ENCODE measurements at places on chromosomes 2 and 18.

DNA sequence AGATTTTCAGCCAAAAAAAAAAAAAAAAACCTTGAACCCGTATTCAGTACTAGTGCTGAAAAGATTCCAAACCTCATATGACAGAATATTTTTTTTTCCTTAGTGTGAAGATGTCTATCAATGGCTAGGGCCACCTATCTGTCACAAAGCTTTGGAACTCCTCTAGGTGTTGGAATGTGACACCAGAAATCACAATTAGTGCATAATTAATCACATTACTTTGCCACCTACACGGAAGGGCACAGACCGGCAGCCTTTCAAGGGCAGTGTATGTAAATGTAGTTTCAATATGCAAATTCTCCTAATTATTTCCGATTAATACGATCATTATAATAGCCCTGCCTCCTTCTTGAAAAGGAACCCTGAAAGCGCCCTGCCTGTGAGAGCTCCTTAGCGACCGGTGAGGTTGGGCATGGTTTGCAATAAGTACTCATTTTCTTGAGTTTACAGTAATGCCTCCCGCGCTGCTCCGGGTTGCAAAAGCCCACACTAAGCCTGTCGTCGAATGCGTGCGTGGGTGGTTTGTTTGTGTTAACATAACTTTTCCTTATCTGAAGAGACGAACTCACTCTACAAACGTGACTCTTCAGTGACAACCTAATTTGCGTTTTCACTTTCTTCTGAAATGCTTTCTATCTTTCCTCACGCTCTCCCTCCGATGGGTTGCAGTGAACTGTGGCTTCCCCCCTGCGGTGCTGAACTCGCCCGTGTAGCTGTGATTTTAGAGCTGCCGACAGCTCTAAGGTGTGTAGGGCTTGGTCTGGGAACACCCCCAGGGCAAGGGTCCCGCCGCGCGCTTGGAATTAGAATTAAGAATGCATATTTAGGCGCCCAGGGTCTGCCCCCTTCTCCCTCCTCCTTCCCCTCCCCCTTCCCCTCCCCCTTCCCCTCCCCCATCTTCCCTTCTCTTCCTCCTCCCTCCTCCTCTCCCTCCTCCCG, 765 bp upstream of the ID2 start:
- DNase-seq: peak; percentile 90

GRCh38 chr18:31225668-31226067, 63.0 kb upstream of the DSC1 start:
- peak; percentile 36 for DNase-seq

- DNase-seq: no peak
Measured at GRCh38 chr2:174544802-174545201, 52.8 kb downstream of the WIPF1 start.

DNA sequence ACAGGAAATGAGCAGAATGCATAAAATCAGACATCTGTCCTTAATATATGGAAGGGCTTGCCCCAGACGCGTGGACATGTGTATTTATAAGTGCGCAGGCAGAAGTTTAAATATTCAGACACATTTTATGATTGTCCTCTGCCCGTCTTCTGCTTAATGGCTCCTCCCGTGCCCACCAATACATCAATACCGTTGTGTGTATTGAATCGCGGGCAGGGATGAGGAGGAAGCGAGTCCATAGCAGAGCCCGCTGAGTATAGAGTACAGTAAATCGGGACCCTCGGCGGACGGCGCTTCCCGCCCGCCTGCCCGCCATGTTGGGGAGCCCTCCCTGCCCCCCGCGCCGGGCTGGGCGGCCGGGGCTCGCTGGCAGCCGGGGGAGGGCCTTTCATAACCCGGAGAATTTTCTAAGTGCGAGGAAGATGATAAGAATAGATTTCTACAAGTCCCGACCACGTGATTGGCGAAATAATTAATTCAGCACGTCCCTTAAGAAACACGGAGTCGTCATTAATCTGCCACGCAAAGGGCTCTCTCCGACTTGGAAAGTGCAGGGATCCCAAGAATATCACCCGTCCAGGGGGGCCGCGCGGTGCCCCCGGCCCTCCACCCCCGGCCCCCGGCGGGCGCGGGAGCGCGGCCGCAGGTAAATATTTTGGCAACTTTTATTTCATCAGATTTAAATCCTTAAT, at the start of gene HOXD3:
HOXD3 (plus strand) TSS at position 501 of the 692 bp plus-strand sequence. CDS start 11,808 bp downstream, outside the sequence.
- no peak for DNase-seq

Measured in cardiac fibroblast (primary cell).